ENCODE measurements at places on chromosomes 3 and 15.
A peak's percentile ranks its signal among the peaks of the same experiment; 100 is the strongest.

DNA sequence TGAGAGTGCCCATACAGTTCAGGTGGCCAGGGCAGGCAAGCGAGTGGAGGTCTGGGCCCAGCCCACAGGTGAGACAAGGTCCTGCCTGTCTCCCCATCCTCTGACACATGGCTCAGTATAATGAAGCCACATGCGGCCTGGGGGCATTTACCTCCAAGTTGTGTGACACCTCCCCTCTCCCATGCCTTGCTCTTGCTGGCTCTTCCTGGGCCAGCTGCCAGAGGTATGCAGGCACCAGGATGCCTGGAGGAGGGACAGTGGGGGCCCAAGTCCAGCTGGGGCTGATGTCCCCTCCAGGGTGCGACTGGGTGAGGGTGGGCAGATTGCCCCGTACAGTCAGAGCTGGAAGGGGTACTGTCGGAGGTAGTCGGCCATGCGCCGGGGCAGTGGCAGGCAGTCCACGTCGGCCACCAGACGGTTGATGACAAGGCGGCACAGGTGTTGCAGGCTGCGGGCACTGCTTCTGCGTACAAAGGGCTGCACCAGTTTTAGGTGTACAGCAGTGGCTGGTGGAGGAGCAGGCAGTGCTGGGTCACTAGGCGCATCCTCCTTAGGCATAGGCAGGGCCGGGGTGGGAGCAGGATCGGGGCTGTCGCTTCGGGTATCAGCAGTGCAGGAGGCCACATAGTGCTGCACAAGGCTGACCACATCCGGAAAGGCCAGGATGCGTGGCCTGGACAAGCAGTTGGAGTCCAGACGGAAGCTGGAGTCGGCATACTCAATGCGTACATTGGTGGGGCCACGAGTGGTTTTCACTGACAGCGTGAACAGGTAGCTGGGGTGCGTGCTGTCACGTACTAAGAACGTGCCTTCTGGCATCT lies 4.1 kb downstream of the CISH start:
- DNase-seq = peak; percentile 58

GRCh38 chr3:46959161-46959511 lies 17.4 kb downstream of the CCDC12 start:
- no peak for DNase-seq

GRCh38 chr3:59938828-59939227 lies 889.0 kb upstream of the CFAP20DC start:
- no peak for DNase-seq

DNA sequence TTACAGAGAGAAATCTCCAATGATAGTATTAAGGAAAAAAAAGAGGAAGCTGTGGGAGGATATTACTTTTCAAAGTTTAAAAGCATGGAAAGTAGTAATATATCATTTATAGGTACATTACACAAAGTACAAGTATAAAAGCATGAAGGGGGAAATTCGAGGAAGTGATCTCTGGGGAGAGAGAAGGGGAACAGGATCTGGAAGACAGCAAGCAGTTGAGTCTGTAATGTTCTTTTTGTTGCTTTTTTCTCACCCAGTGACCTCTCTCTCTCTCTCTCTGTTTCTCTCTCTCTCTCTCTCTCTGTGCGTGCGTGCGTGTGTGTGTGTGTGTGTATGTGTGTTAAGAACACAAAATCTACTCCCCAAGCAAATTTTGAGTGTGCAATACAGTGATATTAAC lies 10.2 kb downstream of the C3orf20 start:
- DNase-seq = no peak

- no peak for DNase-seq
These were observed 294.9 kb upstream of the SGO1 start for GRCh38 chr3:20480786-20481365.

DNA sequence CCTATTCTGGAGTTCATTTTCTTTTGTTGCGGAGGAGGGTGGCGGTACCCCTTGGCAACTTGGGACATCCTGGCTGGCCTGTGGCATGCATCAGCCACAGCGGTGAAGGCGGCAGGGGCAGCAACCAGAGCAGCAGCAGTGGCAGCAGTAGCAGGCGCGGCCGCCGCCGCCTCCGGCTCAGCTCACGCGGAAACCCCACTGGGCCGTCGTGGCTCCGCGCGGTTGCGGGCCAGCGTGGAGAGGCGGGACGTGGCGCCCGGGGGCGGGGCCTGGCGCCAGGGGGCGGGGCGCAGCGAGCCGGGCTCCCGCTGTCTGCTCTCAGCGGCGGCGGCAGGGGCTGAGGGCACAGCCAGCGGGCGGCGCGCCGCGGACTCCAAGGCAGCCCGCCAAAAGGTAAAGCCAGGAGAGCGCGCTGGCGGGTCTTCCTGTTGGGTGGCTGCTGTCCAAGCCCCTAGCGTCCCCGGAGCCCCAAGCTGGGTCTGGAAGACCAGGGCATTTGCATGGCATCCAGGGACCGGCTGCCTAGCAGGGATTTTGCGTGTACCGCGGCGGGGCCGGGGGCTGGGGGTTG lies 334.4 kb upstream of the THRB start:
- peak; percentile 67 for DNase-seq

GRCh38 chr3:173397161-173398110 lies at the start of gene NLGN1:
Gene NLGN1 (plus strand): TSS chr3:173397744.
- peak; percentile 93 for DNase-seq

DNA sequence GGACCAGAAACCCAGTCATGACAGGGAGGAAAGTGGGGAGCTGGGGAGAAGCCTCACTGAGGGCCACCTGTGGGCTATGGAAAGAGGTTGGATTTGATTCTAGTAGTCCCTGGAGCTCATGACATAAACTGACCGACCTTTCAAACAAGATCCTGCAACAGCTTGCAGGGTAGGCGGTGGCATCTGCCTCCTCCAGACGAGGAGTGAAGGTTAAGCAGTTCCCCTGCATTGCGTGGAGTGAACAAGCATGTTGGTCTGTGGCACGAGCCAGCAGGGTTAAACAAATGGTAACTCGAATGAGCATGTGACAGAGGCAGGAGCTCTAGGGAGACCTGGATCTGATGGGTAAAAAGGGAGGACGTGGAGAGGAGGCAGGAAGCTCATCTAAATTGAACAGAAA lies 12.7 kb downstream of the TGM4 start:
- DNase-seq = no peak

- peak; percentile 5 for DNase-seq
These were observed 454.9 kb downstream of the IL5RA start for GRCh38 chr3:2655229-2655701.

DNA sequence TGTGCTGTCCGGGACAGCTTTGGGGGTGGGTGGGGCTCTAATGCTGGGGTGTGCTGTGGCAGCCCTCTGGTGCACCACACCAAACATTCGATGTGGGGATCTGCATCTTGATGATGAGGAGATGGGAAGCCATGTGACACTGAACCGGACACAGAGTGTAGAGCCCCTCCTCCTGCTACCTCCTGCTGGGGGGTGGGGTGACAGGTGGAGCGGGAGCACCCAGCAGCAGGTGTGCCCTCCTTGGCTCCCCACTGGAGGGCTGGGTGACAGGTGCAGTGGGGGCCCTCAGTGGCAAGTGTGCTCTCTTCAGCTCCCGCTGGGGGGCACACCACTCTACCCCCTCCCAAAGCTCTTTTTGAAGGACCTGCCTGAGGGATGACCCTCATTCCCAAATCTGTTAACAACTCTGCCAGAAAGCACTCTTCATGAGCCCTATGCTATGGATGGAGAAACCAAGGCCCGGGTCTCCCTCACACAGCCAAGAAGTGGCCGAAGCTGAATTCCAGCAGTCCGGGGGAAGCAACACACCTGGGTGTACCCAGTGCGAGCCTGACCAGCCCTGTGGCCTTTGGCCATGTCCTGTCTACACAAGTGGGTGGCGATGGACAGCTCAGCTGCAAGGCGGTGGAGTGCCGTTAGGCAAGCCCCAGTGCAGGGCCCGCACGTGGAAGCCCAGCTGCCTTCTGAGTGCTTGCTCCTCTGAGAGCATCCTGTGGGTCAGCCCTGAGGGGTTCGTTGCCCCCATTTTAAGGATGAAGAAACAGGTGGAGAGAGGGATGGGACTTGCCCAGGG lies 609 bp upstream of the UROC1 start:
- peak; percentile 64 for DNase-seq

DNA sequence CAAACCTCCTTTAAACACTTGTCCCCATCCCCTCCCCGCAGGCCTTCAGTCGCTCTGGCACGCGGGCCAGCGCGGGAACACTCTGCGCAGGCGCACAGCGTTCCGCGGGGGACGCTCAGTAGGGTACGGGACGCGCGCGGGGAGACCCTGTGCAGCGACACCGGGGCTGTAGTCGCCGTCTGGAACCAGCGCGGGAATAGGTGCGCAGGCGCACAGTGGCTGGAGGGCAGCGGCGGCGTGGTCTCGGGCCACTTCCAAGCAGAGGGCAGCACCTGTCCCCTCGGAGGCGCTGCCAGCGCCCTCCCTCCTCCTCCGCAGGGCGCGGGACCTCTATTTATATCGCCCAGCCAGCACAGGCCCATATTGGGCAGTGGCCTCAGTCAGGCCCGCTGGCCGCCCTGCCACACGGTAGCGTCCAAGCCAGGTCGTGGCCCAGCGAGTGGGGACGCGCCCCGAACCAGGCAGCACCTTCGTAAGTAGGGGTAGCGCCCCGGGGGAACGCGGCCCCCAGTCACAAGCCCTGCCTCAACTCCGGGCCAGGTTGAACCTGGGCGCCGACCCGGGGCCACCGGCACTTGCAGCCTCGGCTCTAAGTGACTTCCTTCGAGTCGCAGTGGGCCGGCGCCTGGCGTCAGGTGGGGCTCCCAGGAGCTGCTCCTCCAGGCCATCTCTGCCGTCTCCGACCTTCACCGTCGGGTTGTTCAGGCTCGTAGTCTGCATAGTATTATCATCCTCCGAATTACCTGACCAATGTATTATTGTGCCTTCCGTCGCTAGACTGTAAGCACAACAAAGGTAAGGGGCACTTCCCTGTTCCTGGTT lies at the start of gene KBTBD12:
Gene KBTBD12 (plus strand): TSS at position 118 of the 822 bp plus-strand sequence. CDS start 7,830 bp downstream, outside the sequence.
- peak; percentile 59 for DNase-seq
